HAP-1 (cell line): ENCODE measurements at places on chromosomes 12 and 14.

DNA sequence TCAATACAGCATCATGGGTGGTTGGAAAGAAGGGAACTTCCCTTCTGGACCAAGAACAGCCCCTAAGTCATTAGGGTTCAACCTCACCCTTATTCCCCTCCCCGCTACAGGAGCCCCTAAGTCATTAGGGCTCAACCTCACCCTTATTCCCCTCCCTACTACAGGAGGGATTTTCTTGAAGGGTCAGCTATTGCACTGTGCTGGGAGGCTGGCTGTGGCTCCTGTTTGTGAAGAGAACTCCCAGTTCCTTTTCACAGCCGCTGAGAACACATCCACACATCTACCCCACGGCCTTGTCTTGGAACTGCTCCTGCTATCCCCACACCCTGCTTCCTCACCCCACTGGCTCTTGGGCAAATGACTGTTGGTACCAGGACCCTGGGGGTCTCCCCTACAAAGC, 44.9 kb downstream of the ERH start:
- no peak for DNase-seq

DNA sequence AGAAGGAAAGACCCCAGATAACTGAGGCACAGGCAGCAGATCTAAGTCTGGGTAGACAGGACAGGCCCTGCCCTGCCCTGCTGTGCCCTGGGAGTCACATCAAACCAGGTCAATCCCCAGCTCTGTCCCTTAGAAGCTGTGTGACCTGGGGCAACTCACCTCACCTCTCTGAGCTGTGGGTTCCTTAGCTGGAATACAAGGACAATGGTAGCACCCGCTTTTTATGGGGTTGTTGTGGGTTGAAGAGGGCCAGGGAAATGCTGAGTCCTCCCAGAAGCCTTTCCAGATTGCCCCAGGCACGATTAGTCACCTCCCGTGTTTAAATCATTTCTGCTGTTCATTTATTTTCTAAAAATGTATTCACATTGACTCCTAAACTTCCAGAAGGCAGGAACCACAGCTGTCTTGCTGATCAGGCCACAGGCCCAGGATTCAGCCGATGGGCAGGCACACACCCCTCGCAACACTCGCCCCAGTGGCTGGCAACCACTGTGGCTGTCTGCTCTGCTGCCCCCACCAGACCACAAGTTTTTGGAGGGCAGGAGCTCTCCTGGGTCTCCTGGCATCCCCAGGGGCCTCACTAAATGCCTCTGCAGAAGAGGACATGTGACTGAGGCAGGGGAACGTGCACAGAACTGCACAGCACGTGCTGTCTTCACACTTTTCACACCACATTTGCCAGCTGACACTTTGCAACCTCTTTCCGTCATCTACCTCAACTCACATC, 3.0 kb downstream of the SELPLG start:
- DNase-seq: no peak

GRCh38 chr12:662566-663292, 516 bp downstream of the NINJ2 start:
- DNase-seq: no peak

DNA sequence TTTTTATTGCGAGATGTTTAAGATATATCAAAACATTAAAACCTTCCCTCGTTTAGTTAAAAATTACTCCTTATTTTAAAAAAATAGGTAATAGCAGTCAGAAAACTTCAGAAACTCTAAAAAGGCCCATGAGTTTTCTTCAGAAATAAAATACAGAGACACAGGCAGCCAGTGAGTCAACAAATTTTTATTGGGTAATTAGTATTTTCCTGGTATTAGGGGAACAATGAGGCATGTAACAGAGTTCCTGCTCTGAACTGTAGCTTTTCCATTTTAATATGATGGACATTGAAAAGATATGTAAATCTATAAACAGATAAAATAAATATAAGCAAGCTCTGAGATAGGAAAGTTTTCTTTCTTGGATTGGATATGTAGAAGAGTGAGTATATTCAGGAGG, 399 bp upstream of the ZNF705A start:
- DNase-seq: no peak

DNA sequence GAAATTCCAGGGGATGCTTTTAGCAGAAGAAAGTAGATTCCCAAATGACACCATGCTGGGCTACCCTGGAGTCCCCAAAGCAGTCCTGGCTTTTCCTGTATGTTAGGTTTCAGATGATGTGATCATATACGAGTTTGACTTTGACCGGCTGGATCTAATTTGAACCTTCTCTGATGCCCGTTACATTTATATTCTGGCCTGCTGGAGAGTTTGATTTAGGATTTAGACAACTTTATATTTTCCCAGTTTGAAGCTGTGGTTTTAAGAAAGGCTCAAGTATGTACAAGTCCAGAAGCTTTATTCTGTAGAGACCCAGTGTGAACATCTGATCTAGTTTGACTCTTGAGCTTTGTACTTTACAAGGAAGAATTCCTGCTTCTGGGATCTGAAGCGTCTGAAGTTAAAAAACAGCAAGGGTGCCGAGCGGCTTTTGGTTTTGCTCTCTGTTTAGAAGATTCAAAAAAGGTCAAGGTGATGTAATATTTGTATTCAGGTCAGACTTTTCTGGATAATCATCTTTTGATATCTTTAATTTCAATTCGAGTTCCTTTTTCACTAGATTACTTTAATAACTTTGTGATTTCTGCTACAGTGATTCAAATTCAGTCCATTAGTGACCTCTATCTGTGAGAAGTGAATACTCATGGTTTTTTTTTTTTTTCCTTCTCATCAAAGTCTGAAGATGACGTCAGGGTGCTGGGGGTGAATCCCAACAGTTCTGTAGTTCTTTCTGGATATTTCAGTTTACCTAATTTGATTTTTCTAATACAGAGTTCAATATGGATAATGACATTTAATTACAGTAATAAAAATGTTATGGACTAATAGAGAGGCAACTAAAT, 6.3 kb downstream of the FLRT2 start:
- peak; percentile 56 for DNase-seq

DNA sequence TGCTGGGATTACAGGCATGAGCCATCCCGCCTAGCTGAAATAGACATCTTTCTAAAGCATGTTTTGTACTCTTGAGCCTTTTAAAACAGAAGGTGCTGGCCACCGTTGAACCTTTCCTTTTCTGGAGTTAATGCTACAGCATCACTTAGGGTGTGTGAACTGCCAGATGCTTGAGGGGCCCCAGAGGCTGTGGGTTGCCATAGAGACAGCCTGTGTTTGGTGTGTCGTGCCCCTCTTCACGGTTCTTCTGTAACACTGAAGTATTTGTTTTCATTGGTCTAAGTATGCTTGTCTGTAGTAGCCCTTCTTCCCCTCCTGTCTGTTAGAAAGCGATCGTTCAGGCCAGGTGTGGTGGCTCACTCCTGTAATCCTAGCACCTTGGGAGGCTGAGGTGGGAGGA, 30.8 kb downstream of the PLEKHG3 start:
- DNase-seq: no peak

DNA sequence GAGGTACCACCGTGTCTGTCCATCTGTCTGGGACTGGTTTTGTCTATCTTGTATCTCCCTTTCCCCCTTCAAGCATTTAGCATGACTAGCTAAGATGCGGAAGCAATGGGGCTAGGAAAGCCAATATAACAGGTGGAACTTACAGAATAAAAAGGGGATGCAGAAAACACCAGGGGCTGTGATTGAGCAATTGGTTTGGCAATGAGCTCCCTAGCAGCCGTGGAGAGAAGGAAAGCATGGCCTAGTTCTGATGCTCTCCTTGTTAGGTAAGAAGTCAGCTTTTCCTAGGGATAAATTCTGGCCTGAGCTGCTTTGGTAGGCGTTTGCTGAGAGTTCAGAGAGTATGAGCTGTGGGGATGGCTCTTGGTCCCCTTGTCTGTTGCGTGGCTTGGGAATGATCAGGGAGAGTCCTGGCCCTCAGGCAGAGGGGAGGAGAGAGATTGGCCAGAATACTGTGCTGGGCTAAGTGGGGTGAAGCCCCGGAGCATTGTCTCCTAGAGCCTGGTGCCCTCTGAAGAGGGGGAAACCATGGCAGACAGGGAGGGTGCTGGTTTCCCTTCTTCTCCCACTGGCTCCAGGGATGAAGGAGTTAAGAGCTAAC, 7.1 kb downstream of the SETD1B start:
- no peak for DNase-seq

DNA sequence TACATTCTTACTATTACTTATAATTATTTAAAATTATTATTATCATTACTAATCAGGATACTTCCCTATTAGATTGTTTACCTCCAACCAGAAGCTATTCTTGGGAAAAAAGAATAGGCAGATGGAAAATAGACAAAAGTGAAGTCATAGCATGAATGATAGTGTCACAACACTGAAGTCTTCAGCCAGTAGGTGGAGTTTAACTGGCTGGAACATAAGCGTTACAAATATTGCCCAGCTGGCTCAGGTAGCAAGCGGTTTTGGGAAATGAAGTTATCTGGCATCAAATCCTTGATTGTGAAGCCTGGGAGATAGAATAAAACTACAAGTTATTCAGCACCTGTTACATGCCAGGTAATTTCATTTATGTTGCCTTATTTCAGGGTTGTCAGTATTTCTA, 762.9 kb downstream of the C12orf50 start:
- no peak for DNase-seq

GRCh38 chr14:38053666-38054065, 154.0 kb upstream of the SSTR1 start:
- DNase-seq: no peak

DNA sequence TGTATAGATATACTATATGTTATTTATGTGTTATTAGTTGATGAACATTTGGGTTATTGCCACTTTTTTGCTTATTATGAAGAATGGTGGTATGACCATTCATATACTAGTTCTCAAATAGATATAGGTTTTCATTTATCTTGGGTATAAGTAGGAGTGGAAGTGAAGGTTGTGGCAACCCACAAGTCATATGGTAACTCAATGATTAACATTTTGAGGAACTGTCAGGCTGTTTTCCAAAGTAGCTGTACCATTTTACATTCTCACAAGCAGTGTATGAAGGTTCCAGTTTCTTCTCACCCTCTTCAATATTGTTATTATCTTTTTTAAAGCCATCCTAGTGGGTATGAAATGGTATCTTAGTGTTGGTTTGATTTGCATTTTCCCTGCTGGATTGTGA, 19.0 kb upstream of the MSRB3 start:
- DNase-seq: no peak

GRCh38 chr12:122282061-122282460, 15.8 kb upstream of the VPS33A start:
- DNase-seq: peak; percentile 54
